ENCODE measurements at places on chromosomes 1 and 21. TPM values are rescaled to one million over a fixed set of nuclear protein-coding genes. Genes with fewer than 3 reads are reported as not detected.

PLEKHM2 gene
- 19.6 TPM for total RNA-seq

AQP10 gene
- 0.20 TPM for total RNA-seq

SMIM12 gene
- 8.0 TPM for total RNA-seq

SPRR3 gene
- total RNA-seq: 0.69 TPM

LCE1A gene
- total RNA-seq: 1.7 TPM
